ENCODE measurements at places on chromosomes 13 and 19.

DNA sequence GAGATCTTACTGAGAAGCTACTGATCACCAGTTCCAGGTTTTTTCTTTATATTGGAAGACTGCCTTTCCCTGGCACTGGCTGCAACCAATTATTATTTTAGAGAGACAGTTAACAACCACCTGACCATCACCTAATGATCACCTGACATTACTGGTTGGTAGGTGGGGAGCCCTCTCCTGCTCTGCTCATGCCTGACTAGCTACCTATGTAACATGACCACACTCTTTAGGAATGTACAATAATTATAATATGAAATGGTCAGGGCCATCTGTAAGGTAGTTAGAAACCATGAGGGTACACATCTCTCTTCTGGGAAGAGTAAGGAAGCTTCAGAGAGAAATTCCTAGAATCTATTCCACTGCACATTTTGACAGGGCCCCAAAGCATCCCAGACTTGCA is 59.0 kb upstream of the SCEL start:
- DNase-seq = no peak

GRCh38 chr13:104461049-104461448 is 1394.8 kb upstream of the SLC10A2 start:
- DNase-seq = no peak

- DNase-seq = no peak
Measured at GRCh38 chr13:75364131-75364713, 117.7 kb downstream of the TBC1D4 start.

- no peak for DNase-seq
Measured at GRCh38 chr19:34399886-34400285, 4.3 kb upstream of the PDCD2L start.

GRCh38 chr19:50722201-50723013 is 757 bp upstream of the CLEC11A start:
- DNase-seq = no peak

DNA sequence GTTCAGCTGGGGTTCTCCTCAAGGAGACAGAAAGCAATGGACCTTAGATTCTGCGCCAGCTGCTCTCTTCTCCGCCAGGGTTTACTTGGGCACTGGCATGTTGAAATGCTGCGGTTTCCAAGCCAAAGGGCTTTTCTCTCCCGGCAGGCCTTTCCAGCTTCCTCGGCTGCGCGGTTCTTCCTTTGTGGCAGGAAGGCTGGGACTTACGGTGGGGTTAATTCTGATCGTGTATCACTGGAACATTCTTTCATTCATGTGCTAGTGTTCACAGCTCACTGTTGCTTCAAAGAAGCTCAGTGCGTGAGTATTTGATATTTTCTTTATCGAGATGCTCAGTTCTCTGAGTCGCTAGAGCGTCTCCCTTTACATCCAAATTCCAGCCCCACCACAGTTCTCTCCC is 723.2 kb downstream of the UQCRFS1 start:
- no peak for DNase-seq

GRCh38 chr19:18107235-18107634 is 9.7 kb downstream of the MAST3 start:
- DNase-seq = no peak

DNA sequence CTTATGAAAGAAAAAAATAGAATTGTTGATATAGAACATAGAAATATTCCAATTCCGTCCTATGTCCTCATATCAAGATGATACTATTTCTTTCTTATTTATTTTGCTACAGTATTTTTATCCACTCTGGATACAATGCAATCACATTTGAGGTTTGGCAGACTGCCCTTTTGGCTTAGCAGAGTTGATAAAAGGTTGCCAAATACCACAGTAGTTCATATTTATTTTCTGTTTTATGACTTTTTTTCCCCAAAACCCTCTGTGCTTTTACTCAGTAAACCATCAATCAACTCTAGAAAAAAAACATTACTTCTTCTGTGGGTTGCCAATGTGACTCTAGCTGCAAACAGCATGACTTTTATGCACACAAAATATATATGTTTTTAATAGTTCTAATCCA is 424.5 kb downstream of the PCDH9 start:
- no peak for DNase-seq

DNA sequence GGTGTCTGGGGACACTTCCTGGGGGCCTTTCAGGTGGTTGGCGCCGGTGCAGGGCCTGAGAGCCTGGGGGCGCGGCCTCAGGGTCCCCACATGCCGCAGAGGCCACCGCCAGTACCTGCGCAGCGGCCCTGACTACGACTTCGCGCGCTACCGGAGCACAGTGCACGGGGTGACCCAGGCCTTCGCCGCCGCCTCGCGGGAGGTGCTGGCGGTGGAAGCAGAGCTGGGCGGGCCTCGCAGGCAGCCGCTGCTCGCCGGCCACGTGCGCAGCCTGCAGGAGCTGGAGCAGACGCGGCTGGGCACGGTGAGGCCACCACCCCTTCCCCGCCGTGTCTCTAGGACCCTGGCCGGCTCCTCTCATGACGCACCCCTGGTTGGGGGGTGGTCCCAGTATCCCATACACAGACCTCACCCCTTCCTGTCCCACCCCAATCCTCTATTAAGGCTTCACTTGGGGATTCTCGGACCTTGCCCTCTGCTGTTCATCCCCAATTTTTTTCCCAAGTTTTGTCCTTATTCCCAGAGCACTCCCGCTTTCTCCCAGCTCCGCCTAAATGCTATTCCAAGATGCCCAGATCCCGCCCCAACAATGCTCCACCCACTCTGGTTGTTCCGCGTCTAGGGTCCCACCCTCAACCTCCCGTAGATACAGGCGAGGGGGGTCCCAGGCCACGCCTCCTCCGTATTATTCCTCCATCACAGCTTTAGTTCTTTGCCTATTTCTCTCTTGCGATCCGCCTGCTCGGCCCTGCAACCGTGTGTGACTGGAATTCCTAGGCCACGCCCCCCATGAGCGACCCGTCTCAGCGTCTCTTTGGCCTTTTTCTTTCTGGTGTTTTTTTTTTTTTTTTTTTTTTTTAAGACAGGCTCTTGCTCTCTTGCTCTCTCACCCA is 1.0 kb downstream of the REX1BD start:
- DNase-seq = peak; percentile 90

DNA sequence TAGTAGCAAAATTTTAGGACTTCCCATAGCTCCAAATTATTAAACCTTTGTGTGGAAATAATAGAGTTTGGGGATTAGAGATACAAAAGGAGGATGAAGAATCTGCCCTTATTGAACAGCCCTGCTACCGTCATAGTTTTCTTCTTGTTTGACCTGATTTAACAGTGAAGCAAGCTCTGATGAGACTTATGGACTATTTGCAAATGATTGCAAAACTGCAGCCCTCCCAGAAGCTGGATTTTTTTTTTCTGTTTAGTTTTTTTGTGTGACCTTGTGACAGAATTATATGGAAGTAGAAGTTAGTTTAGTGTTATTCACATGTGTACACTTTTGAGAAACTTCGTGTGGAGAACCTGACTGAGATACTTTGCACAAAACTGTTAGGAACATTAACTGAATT is 267.8 kb downstream of the KCNRG start:
- no peak for DNase-seq

DNA sequence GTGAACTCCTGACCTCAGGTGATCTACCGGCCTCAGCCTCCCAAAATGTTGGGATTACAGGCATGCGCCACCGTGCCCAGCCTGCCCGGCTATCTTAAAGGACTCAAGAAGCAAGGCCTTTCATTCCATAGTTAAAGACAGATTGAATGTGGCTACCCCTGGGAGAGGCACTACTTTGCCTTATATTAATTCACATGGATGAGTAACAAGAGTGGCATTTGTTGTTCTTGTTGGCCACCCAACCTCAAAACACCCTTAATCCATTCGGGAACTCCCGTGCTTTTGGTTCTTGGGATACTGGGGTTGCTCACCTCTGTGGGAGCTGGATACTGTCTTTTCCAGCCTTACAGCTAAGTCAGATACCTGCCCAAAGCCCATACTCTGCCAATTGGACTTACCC is 34.4 kb upstream of the ABCC4 start:
- DNase-seq = no peak

DNA sequence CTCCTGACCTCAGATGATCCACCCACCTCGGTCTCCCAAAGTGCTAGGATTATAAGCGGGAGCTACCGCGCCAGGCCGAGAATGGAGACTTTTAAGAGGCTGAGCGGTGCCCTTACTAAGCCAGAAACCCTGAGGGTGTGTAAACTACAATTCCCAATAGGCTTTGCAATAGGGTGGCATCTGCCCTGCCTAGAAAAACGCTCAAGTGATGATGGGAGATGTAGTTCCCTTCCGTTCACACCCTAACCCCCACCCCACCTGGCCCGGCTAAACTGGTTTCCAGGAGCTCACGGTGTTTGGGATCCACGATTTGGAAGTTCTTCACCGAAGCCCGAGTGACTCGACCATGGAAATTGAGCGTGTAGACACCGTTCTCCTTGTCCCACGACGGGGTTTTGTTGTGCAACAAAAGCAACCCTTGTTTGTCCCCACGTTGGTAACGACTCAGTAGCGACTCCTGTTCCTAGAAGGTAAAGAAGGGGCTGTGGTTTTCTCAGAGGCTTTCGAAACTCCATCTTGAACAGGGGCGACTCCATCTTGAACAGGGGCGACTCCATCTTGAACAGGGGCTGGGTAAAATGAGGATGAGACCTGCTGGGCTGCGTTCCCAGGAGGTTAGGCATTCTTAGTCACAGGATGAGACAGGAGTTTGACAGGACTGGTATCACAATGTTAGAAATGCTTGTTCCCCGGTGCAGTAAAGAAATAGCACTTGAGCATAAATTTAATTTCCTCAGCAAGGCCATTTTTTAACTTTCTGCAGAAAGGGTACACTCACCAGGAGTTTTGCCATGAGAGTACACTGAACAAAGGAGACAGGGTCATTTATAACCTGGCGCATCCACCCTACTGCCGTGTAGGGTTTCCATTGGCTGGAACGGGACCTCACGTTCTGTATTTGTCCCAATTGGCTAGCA is 9.8 kb downstream of the PPP1R15A start:
- DNase-seq = no peak

- DNase-seq = no peak
Measured at GRCh38 chr13:95533545-95534160, 18.9 kb upstream of the CLDN10 start.

- no peak for DNase-seq
Measured at GRCh38 chr13:111228262-111229144, 91.9 kb upstream of the TEX29 start.

GRCh38 chr13:30437177-30437576 is 14.9 kb downstream of the UBE2L5 start:
- no peak for DNase-seq

GRCh38 chr13:38752686-38753085 is 65.8 kb downstream of the FREM2 start:
- DNase-seq = no peak

GRCh38 chr13:46983881-46984280 is 87.0 kb upstream of the HTR2A start:
- no peak for DNase-seq

GRCh38 chr13:76883236-76883635 is 3.0 kb downstream of the KCTD12 start:
- no peak for DNase-seq

DNA sequence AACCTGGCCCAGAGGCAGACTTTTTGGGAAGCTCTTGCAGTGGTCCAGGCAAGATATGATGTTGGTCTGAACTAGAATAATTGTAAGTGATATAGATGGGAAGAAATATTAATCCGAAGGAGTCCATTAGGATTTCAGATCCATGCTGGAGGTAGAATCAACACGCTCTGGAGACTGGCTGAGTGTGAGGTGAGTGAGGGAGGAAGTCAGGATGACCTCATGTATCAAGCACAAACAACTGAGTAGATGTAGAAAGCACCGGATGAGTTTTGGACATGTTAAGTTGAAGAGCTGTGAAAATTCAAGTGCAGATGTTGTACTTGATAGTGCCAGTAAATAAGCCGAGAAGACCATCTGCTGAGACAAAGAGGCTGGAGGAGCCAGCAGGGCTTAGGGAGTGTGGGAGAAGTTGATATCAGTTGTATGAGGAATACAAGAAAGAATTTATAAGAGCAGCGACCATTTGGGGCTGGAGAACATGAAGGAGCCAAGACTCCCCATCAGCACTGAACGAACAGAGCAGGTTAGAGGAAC is 5.3 kb upstream of the CNMD start:
- no peak for DNase-seq

GRCh38 chr13:80235967-80236302 is 105.0 kb downstream of the SPRY2 start:
- no peak for DNase-seq

DNA sequence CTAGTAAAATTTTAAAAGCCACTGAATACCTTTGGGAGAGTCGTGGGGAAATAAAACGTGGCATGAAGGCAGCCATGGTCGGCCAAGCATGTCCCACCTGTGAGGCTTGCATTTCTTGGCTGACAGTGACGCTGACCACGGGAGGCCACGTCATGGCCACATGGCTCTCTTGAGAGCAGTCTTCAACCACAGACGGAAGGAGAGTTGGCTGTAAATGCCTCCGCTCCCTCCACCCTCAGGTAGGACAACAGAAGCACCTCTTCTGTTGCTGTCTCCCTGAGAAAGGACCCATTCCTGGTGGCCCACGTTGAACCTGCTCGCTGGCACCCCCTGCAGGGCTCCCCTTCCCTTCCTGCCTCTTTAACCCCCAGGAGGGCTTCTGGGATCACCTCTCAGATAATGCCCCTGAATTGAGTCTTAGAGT is 10.6 kb upstream of the LRRC25 start:
- DNase-seq = no peak

- DNase-seq = no peak
Measured at GRCh38 chr13:63042686-63043085, 1627.0 kb upstream of the PCDH20 start.

DNA sequence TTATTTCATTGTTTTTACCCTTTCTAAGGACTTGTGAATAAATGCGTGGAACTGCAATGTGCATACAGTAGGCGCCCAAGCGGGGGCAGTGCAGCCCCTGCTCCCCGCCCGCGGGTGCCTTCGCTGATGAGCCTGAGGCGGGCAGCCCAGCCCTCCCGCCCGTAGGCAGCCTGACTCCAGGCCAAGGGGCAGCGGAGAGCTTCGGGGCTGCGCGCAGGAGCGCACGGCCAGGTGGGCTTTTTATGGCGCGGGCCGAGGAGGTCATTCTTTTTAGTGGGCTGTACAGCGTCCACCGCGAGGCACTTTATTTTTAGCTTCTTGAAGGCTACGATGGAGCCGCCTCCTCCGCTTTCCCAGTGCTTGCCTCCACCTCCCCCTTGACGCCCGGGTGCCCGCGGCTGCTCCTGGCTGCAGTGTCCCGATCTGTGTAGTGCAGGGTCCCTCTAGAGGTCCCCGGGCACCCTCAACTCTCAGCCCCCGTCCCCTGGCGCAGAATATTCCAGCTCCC is 60.5 kb downstream of the CCNE1 start:
- DNase-seq = peak; percentile 64

- no peak for DNase-seq
Measured at GRCh38 chr13:112668924-112669323, 20.9 kb upstream of the ATP11A start.

DNA sequence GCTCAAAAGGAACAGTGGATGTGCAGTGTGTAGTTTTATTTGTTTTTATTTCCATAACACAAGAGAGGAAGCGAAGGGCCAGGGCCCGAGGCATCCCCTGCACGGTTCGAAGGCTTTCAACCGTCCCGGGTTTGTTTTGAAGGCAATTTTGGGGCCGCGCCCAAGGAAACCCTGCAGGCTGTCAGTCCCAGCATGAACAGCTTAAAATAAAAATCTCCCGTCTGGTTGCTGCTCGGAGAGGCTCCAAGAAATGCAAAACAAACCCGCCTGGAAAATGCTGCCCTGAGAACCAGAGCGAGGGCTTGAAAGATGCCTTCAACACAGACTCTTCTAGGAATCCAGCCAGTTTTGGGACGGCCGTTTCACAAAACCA is 16.0 kb downstream of the LSM4 start:
- no peak for DNase-seq
